Activated CD8-positive, alpha-beta T cell treated with anti-CD3 and anti-CD28 coated beads for 36 hours (primary cell): ENCODE measurements at places on chromosomes 4 and X. TPM values are rescaled to one million over a fixed set of nuclear protein-coding genes. Genes with fewer than 3 reads are reported as not detected.

GRCh38 chrX:49876750-49877149 is 2.5 kb upstream of the USP27X start:
- H3K4me1 ChIP-seq = peaks cover 21% of the 10 kb centered on the region
- H3K36me3 ChIP-seq = no peaks in the 10 kb centered on the region
- DNase-seq = peak; percentile 35

GRCh38 chrX:19670854-19671620 is 155.7 kb upstream of the MAP3K15 start:
- H3K27me3 ChIP-seq = no peaks in the 10 kb centered on the region
- no peak overlapping the region for H3K4me3 ChIP-seq
- no peak overlapping the region for H3K27ac ChIP-seq
- H3K36me3 ChIP-seq = peaks cover 21% of the 10 kb centered on the region

DNA sequence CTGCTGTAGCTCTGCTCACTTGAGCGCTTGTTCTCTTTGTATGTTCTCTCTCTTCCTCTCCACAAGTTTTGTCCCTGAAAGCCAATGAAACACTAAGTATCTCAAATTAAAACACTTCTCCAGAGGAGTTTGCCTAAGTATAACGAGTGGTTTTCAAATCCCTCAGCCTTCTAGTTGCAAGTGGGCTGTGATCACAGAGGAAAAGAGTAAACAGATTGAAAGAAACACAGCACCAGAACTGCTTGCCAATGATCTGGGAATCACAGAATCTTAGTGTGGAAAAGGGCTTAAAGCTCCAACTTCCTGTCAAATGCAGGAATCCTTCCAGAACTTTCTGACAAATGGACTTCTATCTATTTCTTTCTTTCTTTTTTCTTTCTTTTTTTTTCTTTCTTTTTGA is 4.8 kb upstream of the PRSS12 start:
- peaks cover 7% of the 10 kb centered on the region for H3K4me1 ChIP-seq
- no peaks in the 10 kb centered on the region for H3K36me3 ChIP-seq
- no peak overlapping the region for H3K27ac ChIP-seq
- H3K4me3 ChIP-seq = no peak overlapping the region
- DNase-seq = no peak

DNA sequence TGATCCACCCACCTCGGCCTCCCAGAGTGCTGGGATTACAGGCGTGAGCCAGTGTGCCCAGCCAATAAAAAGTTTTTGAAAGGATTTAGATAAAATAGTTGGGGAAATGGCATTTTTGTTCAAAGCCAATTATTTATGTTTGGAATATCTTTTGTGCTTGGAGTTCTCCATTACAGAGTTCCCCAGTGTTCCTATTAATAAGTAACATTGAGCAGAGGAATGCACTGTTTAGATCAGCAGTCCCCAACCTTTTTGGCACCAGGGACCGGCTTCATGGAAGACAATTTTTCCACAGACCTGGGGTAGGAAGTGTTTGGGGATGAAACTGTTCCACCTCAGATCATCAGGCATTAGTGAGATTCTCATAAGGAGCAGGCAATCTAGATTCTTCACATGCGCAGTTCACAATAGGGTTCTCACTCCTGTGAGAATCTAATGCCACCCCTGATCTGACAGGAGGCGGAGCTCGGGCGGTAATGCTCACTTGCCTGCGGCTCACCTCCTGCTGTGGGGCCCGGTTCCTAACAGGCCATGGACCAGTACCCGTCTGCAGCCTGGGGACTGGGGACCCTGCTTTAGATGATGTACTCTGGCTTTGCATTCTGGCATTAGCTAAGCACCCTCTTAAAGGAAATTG is 8.3 kb downstream of the PKD2 start:
- peaks cover 3% of the 10 kb centered on the region for H3K27me3 ChIP-seq
- no peaks in the 10 kb centered on the region for H3K36me3 ChIP-seq
- H3K4me1 ChIP-seq = peaks cover 12% of the 10 kb centered on the region
- H3K4me3 ChIP-seq = no peak overlapping the region

DNA sequence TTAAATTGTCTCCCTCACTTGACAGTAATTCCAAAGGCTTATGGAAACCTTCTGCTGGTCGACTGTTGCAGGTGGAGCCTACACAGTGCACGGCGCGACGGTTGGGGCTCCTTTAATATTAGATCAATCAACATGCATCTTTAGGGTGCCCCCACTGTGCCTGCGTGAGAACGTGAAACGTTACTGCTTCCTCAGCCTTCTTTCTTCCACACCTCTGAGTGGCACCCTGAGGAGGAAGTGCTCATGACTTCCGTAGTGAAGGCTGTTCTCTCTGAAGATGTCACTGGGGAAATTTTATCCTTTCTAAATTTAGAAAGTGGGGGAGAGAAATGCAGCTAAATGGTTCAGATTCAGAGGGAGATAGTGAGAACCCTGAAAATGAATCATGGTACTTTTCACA is 184.0 kb upstream of the ZFP42 start:
- no peak overlapping the region for H3K27ac ChIP-seq
- H3K4me3 ChIP-seq = no peak overlapping the region
- no peaks in the 10 kb centered on the region for H3K36me3 ChIP-seq

DNA sequence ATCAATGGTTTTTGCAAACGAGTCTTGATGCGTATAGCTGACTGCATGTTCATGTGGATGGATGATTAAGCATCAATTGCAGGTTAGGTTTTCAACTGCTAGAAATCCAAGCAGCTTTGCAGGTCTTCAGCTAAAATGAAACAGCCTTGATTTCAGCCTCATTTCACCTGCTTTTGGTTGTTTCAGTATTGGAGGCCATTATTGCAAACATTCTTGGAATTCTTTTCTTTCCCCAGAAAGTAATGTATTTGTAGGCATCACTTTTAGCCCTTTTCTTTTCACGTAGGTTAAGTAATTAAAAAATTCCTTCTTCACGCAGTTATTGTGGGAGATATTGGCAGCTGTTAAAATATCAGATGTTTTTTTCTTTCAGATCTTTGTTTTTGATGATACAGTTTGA is 8.8 kb downstream of the ZAR1 start:
- no peak overlapping the region for H3K4me3 ChIP-seq
- peaks cover 21% of the 10 kb centered on the region for H3K4me1 ChIP-seq
- no peaks in the 10 kb centered on the region for H3K27me3 ChIP-seq

GRCh38 chr4:31204874-31205273 is 484.7 kb downstream of the PCDH7 start:
- no peaks in the 10 kb centered on the region for H3K27me3 ChIP-seq
- H3K36me3 ChIP-seq = no peaks in the 10 kb centered on the region
- H3K27ac ChIP-seq = no peak overlapping the region
- no peak for DNase-seq

GRCh38 chrX:154719132-154719675 is 31.7 kb downstream of the GAB3 start:
- H3K4me1 ChIP-seq = peaks cover 49% of the 10 kb centered on the region
- DNase-seq = peak; percentile 59
- H3K27ac ChIP-seq = peak overlapping the region; percentile 86
- H3K36me3 ChIP-seq = peaks cover 4% of the 10 kb centered on the region
- H3K4me3 ChIP-seq = peak overlapping the region; percentile 11

GRCh38 chr4:126757219-126757618 is 875.5 kb upstream of the INTU start:
- no peaks in the 10 kb centered on the region for H3K4me1 ChIP-seq
- H3K4me3 ChIP-seq = no peak overlapping the region
- no peaks in the 10 kb centered on the region for H3K27me3 ChIP-seq
- no peak for DNase-seq
- no peaks in the 10 kb centered on the region for H3K36me3 ChIP-seq
- no peak overlapping the region for H3K27ac ChIP-seq

- peaks cover 18% of the 10 kb centered on the region for H3K4me1 ChIP-seq
- H3K27me3 ChIP-seq = peaks cover 52% of the 10 kb centered on the region
- no peaks in the 10 kb centered on the region for H3K36me3 ChIP-seq
- H3K4me3 ChIP-seq = no peak overlapping the region
Observed at GRCh38 chr4:41212616-41213203, 1.6 kb downstream of the APBB2 start.

DNA sequence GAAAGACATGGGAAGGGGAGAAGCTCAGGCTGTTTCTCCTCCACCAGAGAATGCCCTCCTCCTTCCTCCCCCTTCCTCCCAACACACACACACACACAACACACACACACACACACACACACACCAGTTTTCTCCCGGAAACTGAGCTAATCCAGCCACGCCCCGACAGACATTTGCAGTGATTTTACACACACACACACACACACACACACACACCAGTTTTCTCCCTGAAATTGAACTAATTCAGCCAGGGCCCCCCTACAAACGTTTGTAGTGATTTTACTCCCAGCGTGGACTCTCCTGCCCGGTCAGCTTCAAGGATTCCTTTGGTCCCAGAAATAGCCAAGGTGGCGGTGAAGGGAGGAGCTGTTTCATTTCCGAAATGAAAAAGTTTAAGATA is 32.9 kb upstream of the STX18 start:
- peak; percentile 13 for DNase-seq
- H3K36me3 ChIP-seq = peaks cover 13% of the 10 kb centered on the region
- H3K27ac ChIP-seq = no peak overlapping the region

DNA sequence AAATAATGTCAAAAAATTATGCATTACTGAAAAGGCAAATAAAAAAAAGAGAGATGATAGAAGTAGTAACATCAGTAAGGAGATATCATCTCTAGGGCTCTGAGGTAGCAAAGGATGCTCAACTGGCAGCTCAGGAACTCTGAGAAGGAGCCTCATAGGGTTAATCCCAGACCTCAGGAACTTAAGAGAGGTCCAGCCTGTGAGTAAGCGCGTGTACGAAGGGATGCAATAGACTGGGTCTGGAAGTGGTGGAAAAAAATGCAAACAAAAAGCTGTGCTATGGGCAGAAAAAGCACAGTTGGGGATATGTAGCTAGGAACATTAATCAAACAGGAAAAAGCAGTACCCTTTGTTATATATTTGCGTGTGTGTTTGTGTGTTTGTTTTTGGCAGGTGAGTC is 282.0 kb downstream of the GALNTL6 start:
- no peaks in the 10 kb centered on the region for H3K4me1 ChIP-seq
- no peaks in the 10 kb centered on the region for H3K27me3 ChIP-seq

DNA sequence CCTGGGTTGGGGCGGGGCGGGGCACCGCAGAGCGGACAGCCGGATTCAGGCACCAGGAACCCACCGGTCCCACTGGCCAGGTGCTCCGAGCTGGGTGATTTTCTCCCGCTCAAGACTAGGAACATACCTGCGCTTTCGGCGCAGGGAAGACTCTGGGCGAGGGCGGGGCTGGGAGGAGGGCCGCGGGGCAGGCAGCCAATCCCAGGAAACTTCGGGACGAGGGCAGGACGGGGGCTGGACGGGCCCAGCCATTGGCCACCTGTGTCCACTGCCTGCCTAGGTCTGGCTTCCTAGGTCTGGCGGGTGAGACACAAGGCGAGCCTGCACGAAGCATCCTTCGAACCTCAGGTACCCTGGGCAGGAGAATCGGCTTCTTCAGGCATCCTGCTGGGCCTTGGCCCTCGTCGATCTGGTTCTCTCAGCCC is 274 bp upstream of the ERVMER34-1 start:
- peaks cover 47% of the 10 kb centered on the region for H3K27me3 ChIP-seq
- DNase-seq = no peak
- H3K4me3 ChIP-seq = peak overlapping the region; percentile 62
- peaks cover 2% of the 10 kb centered on the region for H3K36me3 ChIP-seq
- H3K27ac ChIP-seq = no peak overlapping the region
- H3K4me1 ChIP-seq = peaks cover 6% of the 10 kb centered on the region

- H3K4me1 ChIP-seq = no peaks in the 10 kb centered on the region
- H3K4me3 ChIP-seq = no peak overlapping the region
- DNase-seq = no peak
Observed at GRCh38 chr4:30879855-30880598, 159.9 kb downstream of the PCDH7 start.

GRCh38 chr4:18630218-18631110 is 608.9 kb upstream of the LCORL start:
- peaks cover 2% of the 10 kb centered on the region for H3K27me3 ChIP-seq
- DNase-seq = no peak
- H3K4me1 ChIP-seq = no peaks in the 10 kb centered on the region
- no peaks in the 10 kb centered on the region for H3K36me3 ChIP-seq
- H3K4me3 ChIP-seq = no peak overlapping the region

GRCh38 chrX:79556800-79557199 is 189.7 kb upstream of the ITM2A start:
- peaks cover 1% of the 10 kb centered on the region for H3K27me3 ChIP-seq
- H3K27ac ChIP-seq = no peak overlapping the region
- H3K4me1 ChIP-seq = no peaks in the 10 kb centered on the region
- no peak overlapping the region for H3K4me3 ChIP-seq
- DNase-seq = no peak
- H3K36me3 ChIP-seq = no peaks in the 10 kb centered on the region

DNA sequence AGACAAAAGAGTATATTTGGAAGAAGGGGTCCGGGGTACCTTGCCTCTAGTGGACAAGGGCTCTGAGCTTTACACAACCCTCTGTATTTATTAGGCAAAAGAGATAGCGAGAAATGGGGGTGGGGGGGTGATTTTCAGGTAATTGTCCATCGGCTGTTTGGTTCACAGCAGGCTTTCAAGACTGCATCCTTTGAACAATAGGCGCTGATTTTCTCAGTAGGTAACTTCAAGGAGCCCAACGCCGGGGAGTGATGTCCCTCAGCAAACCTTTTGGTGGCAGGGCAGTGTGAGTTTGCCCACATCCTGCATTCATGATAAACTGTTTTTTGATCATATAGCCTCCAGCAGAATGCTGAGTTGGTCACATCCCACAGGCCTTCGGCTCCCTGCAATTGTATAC is 61.6 kb downstream of the KDM5C start:
- peaks cover 2% of the 10 kb centered on the region for H3K36me3 ChIP-seq
- H3K27me3 ChIP-seq = no peaks in the 10 kb centered on the region
- DNase-seq = no peak
- H3K27ac ChIP-seq = no peak overlapping the region
- H3K4me1 ChIP-seq = no peaks in the 10 kb centered on the region

DNA sequence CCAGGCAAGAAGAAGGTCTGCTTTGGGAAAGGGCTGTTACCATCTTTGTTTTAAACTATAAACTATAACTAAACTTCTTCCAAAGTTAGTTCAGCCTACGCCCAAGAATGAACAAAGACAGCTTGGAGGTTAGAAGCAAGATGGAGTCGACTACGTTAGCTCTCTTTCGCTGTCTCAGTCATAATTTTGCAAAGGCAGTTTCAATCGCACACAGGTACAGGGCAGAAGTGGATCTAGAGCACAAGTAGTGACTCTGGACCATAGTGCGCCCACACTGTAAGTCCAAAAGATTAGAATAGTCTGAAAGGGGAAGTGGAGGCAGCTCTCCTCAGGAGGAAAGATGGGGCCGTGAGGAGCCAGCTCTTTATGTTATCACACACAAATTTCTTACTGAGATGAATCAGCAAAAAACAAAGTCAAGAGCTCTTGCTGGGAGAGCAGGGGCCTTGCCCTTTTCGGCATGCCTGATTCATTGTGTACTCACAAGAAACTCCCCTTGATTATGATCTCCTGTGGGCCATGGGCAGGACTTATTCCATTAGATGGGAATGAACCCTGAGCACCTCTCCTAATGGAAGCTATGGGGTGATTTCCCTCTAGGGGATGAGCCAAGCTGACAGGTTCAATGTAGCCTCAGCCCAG is 58.6 kb downstream of the FUNDC1 start:
- H3K4me1 ChIP-seq = no peaks in the 10 kb centered on the region

- no peaks in the 10 kb centered on the region for H3K4me1 ChIP-seq
- no peak for DNase-seq
- H3K27ac ChIP-seq = no peak overlapping the region
Observed at GRCh38 chrX:70046978-70047377, 2.8 kb downstream of the AWAT2 start.

Gene ADGRG2
- total RNA-seq = not detected

Gene IBSP
- total RNA-seq = not detected

Gene OPRPN
- not detected for total RNA-seq

Gene RBM46
- not detected for total RNA-seq

Gene CENPVL1
- not detected for total RNA-seq

Gene GATA1
- total RNA-seq = not detected

Gene CFAP47
- not detected for total RNA-seq

Gene NSUN7
- 0.20 TPM for total RNA-seq
